ENCODE measurements at places on chromosomes 4 and X.
A peak's percentile ranks its signal among the peaks of the same experiment; 100 is the strongest.

- DNase-seq, result no peak
Observed at GRCh38 chr4:108620933-108621905, 843 bp downstream of the RPL34 start.

- DNase-seq, result no peak
Observed at GRCh38 chr4:91113130-91113706, 986.0 kb downstream of the CCSER1 start.

DNA sequence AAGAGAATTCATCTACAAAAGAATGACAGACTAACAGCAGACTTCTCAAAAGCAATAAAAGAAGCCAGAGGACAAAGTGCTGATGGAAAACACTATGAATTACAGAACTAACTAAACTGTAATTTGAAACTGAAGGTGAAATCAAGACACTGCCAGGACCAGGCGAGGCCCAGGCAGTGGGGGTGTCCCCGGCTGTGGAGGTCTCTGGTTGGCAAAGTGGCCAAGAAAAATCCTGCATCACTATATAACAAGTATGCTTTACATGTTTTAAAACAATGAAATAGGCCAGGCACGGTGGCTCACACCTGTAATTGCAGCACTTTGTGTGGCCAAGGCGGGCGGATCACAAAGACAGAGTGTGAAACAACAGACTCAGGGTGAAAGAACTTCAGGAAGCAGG lies 32.9 kb downstream of the CHM start:
- no peak for DNase-seq

DNA sequence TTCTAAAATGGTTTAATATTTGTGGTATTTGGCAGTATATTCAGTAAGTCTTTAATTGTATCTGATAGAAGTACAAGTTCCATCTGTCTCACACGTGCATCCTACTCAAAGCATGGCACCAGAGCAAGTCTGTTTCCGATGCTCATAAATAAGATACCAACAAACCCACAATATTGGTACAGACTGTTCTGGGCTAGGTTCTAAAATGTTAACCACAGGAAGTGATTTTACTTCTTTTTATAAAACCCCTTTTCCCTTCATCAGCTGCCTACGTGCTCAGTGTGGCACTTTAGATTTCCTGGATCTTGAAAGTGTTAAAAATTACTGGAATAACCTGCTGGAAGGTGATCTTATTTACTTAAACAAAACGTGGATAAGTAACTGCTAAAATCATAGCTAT lies 165.1 kb downstream of the CFAP299 start:
- no peak for DNase-seq

GRCh38 chrX:123188081-123188480 lies 4.0 kb downstream of the GRIA3 start:
- no peak for DNase-seq

- no peak for DNase-seq
Observed at GRCh38 chr4:130043732-130044160, 947.8 kb downstream of the C4orf33 start.

GRCh38 chr4:118317691-118318090 lies 35.1 kb downstream of the PRSS12 start:
- no peak for DNase-seq

DNA sequence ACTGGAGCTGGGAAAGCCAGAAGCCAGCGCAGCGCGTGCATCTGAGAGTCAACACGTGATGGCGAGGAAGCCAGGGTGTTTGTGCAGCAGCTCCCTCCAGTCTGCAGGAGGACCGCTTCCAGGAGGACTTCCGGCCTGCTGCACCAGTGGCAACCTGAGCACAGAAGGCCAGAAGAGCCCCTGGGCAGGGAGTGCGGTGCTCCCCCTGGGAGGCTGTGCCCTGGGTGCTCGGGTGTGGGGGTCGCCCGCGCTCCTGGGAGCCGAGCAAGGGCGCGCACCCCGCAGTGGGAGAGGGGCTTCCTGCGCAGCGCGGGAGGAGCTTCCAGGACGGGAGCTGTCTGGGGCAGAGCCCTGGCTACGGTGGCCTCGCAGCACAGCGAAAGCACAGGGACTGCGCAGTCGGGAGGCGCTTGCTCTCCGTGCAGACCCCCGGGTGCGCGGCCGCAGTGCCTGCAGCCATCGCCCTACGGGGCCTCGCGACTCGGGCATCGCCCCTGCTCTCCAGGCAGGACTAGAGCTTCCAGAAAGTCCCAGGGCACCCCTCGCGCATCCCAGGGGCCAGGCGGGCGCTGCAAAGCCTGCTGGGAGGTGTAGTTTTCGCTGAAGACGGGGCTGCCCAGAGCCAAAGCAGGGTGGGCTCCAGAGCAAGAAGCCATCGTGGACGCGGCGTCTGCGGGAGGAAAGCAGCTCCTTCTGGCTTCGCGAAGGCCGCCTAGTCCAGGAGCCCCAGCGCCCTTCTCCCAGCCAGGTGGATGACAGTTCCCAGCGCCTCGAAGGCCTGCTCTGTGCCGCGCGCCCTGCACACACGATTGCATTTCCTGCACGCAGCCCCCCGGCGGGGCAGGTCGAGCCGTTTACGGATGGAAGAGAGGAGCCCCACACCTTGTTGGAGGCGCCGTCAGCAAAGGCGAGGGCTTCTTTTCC lies 24.1 kb upstream of the WFS1 start:
- no peak for DNase-seq

DNA sequence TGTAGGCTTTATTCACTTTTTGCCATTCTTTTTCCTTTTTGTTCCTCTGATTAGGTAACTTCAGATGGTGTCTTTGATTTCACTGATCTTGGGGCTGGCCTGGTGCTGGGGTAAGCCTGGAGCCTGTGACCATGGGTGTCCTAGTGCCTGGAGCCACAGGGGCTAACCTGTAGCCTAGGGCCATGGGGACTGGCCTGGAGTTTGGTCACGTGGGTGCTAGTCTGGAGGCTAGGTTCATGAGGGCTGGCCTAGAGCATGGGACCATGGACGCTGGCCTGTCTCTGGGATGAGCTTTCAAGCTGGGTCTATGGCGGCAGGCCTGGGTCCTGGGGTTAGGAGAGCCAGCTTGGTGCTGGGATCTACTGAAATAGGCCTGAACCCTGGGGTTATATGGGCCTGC lies 32.2 kb upstream of the ALG13 start:
- no peak for DNase-seq

GRCh38 chr4:141654098-141654497 lies 17.7 kb downstream of the IL15 start:
- no peak for DNase-seq

- no peak for DNase-seq
Observed at GRCh38 chrX:134624046-134624430, 34.2 kb downstream of the PLAC1 start.

GRCh38 chr4:36385951-36386571 lies 104.6 kb downstream of the DTHD1 start:
- peak; percentile 75 for DNase-seq

DNA sequence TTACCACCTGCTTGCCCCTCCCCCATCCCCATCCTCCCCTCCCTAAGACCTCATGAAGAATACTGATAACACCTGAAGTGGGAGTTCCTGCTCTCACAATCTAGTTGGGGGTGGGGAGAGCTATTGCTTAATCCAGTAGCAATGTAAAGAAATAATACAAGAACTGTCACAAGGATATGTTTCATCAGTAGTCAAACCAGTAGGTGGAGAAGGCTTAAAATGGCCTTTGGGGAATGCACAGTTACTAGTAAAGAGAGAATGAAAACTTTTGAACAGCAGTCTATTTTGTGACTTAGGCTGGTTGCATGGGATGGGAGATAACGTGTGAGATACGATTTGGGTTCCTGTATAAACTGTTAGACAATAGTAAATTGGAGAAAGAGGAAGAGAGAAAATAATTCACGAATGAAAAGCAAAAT lies 6.0 kb downstream of the GALNT7 start:
- DNase-seq, result no peak

Measured in bone marrow (tissue), 2 donors.